ENCODE measurements at places on chromosomes 16 and 17. TPM values are rescaled to one million over a fixed set of nuclear protein-coding genes. Genes with fewer than 3 reads are reported as not detected.

Gene ABCC12
- total RNA-seq = not detected

Gene CYGB
- 5.0 TPM for total RNA-seq

Gene PRR35
- not detected for total RNA-seq

Gene CDR2
- 45.0 TPM for total RNA-seq

Gene HAGHL
- total RNA-seq = 7.9 TPM

Gene IRX5
- 0.85 TPM for total RNA-seq

Gene STX1B
- total RNA-seq = under 0.01 TPM

Gene PPP1R1B
- total RNA-seq = not detected

Gene MYH3
- total RNA-seq = 0.45 TPM

Gene MRC2
- total RNA-seq = 44.9 TPM

All from endothelial cell of coronary artery (primary cell).